Smooth muscle cell of bladder (primary cell): ENCODE measurements at places on chromosomes 5 and 9. TPM values are rescaled to one million over a fixed set of nuclear protein-coding genes. Genes with fewer than 3 reads are reported as not detected.

PCDHGB5 gene
- 15.9 and 19.9 TPM in 2 replicates for total RNA-seq

ABLIM3 gene
- total RNA-seq: 7.7 and 9.2 TPM in 2 replicates

SHISAL2B gene
- total RNA-seq: not detected in 2 replicates

GPR150 gene
- total RNA-seq: 0.28 TPM in 2 replicates

STXBP1 gene
- total RNA-seq: 15.2 and 20.8 TPM in 2 replicates

PCDHA9 gene
- under 0.01 and 0.18 TPM in 2 replicates for total RNA-seq

PCDHB16 gene
- total RNA-seq: 0.18 and 0.85 TPM in 2 replicates

WDR38 gene
- total RNA-seq: not detected in 2 replicates

DMRT3 gene
- not detected in 2 replicates for total RNA-seq
